Hypothalamus (tissue), 51 donors: ENCODE measurements at places on chromosomes 5 and 9.

GRCh38 chr5:118126159-118126558 is 862.2 kb downstream of the DTWD2 start:
- DNase-seq: no peak

GRCh38 chr5:180109920-180110319 is 38.4 kb upstream of the RNF130 start:
- no peak for DNase-seq

GRCh38 chr9:92206488-92206887 is 87.0 kb downstream of the IARS1 start:
- DNase-seq: no peak

- no peak for DNase-seq
These were observed 429.7 kb upstream of the KLF4 start for GRCh38 chr9:107919263-107919662.

GRCh38 chr9:36903541-36904435 is 130.3 kb downstream of the PAX5 start:
- no peak for DNase-seq

GRCh38 chr5:124602925-124603650 is 143.4 kb downstream of the ZNF608 start:
- no peak for DNase-seq
